CD4-positive, CD25-positive, alpha-beta regulatory T cell (primary cell): ENCODE measurements at places on chromosomes 11 and 22.

DNA sequence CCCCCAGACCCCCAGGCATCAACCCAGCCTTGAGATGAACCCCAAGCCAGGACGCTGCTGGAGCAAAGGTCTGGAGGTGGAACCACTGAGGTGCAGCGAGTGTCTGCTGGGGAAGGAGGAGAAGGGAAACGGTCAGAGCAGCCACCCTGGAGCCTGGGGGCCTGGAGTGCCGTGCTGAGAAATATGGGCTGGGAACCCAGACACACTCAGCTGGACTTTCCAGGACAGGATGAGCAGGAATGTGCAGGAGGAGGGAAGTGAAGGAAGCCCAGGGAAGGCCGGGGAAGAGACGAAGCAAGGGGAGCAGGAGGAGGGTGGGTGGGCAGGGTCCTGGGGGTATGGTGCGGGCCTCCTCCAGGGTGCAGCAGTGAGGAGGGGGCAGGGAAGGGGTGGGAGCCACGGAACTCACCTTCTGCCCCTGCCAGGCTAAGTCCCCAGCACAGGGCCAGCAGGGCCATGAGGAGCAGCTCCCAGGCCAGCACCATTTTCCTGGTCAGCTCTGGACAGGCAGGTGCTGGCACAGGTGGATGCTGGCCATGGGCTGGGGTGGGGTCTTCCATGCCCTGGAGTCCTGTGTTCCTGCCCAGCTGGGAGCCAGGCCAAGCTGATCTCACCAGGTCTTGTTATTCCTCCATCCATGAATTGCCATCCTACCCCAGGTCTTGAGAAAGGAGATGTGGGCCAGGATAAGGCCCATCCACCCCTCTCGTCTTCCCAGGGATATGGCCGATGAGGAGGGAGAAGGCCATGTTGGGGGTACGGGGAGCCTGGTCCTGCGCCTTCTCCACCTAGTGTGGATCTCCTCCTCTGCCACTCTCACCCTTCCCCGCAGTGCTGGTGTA is 40.0 kb downstream of the CSF2RB start:
- no peaks in the 10 kb centered on the region for H3K4me1 ChIP-seq
- no peaks in the 10 kb centered on the region for H3K27me3 ChIP-seq
- H3K36me3 ChIP-seq, result no peaks in the 10 kb centered on the region
- no peak overlapping the region for H3K27ac ChIP-seq
- no peak overlapping the region for H3K4me3 ChIP-seq

- no peaks in the 10 kb centered on the region for H3K4me1 ChIP-seq
- no peaks in the 10 kb centered on the region for H3K27me3 ChIP-seq
- H3K27ac ChIP-seq, result no peak overlapping the region
- DNase-seq, result no peak
Measured at GRCh38 chr11:8096575-8096974, 15.6 kb downstream of the TUB start.

- H3K27ac ChIP-seq, result no peak overlapping the region
- peaks cover 60% of the 10 kb centered on the region for H3K4me1 ChIP-seq
- H3K4me3 ChIP-seq, result no peak overlapping the region
- no peaks in the 10 kb centered on the region for H3K36me3 ChIP-seq
- DNase-seq, result no peak
Measured at GRCh38 chr11:122664188-122664587, 8.7 kb downstream of the UBASH3B start.

- H3K27ac ChIP-seq, result peak overlapping the region; percentile 80
- H3K4me1 ChIP-seq, result peaks cover 17% of the 10 kb centered on the region
- no peaks in the 10 kb centered on the region for H3K27me3 ChIP-seq
- no peak for DNase-seq
- H3K4me3 ChIP-seq, result peak overlapping the region; percentile 96
- H3K36me3 ChIP-seq, result no peaks in the 10 kb centered on the region
Measured at GRCh38 chr11:78138291-78138690, 1.1 kb downstream of the ALG8 start.

DNA sequence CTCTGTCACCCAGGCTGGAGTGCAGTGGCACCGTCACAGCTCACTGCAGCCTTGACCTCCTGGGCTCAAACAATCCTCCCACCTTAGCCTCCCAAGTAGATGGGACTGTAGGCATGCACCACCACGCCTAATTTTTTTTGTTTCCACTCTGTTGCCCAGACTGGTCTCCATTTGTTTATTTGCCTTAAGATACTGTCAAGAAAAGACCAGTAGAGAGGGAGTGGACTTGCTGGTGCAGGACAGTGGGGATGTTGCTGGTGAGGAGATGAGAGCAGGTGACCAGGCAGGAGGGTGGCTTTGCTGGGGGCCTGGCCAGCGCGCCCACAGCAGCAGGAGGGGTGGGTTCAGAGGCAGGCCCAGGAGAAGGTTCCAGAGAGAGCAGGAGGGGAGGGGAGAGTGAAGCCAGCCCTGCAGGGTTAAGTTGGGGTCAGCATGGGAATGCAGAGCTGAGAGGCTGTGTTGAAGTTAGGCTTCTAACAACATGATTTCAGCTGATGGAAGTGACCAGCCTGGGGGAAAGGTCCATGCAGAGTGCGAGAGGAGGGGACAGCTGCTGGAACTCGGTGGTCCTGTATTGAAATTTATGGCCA is 35.8 kb downstream of the NADSYN1 start:
- no peak overlapping the region for H3K4me3 ChIP-seq
- H3K4me1 ChIP-seq, result no peaks in the 10 kb centered on the region
- no peak for DNase-seq
- peaks cover 72% of the 10 kb centered on the region for H3K36me3 ChIP-seq
- H3K27ac ChIP-seq, result no peak overlapping the region

DNA sequence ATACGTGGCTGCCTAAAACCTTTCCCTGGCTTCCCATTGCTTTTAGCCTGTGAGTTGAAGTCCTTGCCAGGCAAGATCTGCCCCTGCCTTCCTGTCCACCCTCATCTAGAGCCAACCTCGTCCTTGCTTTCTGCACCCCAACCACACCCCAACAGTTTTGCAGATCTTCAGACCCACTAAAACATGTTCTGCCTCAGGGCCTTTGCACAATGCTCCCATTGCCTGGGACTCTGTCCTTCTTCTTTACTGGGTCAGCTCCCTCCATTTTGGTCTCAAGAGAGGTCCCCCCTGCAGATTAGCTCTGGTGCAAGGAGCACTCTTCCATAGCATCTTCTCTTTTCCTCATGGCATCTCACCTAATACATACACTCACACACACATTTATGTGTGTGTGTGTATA is 8.4 kb upstream of the ANAPC15 start:
- no peaks in the 10 kb centered on the region for H3K36me3 ChIP-seq
- no peaks in the 10 kb centered on the region for H3K4me1 ChIP-seq
- H3K4me3 ChIP-seq, result no peak overlapping the region

- no peak overlapping the region for H3K4me3 ChIP-seq
- no peaks in the 10 kb centered on the region for H3K36me3 ChIP-seq
- peaks cover 2% of the 10 kb centered on the region for H3K27me3 ChIP-seq
- no peak overlapping the region for H3K27ac ChIP-seq
Measured at GRCh38 chr11:35994421-35994820, 50.6 kb downstream of the LDLRAD3 start.

GRCh38 chr11:8768625-8769333 is 86.2 kb downstream of the RPL27A start:
- no peak overlapping the region for H3K27ac ChIP-seq
- H3K27me3 ChIP-seq, result peaks cover 3% of the 10 kb centered on the region
- no peaks in the 10 kb centered on the region for H3K4me1 ChIP-seq
- no peaks in the 10 kb centered on the region for H3K36me3 ChIP-seq

DNA sequence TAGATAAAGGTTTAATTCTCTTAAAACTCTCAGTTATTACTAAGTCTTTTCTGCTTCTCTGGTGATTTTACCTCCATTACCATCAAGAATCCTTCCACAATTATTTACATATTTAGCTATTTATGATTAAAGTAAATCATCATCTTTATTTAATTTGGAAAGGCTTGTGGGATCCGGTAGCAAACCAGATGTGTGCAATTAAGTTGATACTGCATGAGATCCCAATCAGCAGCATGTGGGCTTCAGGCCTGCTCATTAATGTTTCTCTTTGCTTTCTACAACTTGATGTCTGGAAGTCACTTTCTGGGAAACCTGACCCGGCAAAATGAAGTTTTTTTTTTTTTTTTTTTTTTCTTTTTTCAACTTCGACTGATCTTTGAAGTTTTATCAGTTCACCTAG is 558.4 kb upstream of the ANO5 start:
- no peak overlapping the region for H3K4me3 ChIP-seq
- no peak overlapping the region for H3K27ac ChIP-seq
- H3K27me3 ChIP-seq, result no peaks in the 10 kb centered on the region
- no peaks in the 10 kb centered on the region for H3K36me3 ChIP-seq
- H3K4me1 ChIP-seq, result no peaks in the 10 kb centered on the region

GRCh38 chr11:76107971-76108370 is 98.3 kb downstream of the WNT11 start:
- H3K4me1 ChIP-seq, result no peaks in the 10 kb centered on the region
- H3K27me3 ChIP-seq, result no peaks in the 10 kb centered on the region
- no peaks in the 10 kb centered on the region for H3K36me3 ChIP-seq
- DNase-seq, result no peak

DNA sequence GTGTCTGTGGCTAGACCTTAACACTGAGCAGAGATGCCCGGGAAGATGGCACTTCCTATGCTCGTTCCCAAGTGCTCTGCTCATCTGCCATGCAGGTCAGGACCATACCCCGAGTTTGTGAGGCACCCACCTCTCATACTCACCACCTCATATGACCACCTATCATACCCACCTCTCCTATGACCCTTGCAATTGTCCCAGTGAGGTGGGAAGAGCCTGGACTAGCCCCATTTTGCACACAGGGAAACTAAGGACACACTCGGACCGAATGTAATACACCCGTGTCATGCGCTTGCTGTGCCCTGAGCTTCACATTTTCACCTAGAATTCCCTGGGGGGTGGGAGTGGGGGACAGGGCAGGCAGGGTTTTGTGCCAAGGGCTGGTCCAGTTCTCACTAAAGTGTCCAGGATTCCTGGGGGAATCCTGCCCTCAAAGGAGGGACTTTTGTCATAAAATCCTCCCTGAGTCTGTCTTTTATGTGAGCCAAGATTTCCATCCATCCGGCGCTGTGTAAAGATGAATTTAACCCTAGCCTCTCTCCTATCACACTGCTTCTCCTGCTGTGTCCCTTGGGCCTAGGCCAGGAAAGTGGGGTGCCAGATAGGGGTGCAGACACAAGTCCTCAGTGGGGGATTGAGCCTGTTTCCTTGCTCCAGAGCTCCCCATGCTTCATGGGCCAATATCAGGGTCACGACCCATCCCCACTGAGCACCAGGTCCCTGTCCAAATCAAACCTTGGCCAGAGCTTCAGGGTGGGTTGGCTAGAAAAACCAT is 20.0 kb downstream of the TPBGL start:
- peak overlapping the region; percentile 34 for H3K27ac ChIP-seq
- H3K4me1 ChIP-seq, result peaks cover 32% of the 10 kb centered on the region
- peak overlapping the region; percentile 48 for H3K4me3 ChIP-seq
- DNase-seq, result no peak
- H3K36me3 ChIP-seq, result peaks cover 2% of the 10 kb centered on the region
- peaks cover 2% of the 10 kb centered on the region for H3K27me3 ChIP-seq

- no peak for DNase-seq
- H3K27ac ChIP-seq, result no peak overlapping the region
- H3K4me1 ChIP-seq, result peaks cover 70% of the 10 kb centered on the region
- H3K4me3 ChIP-seq, result no peak overlapping the region
- no peaks in the 10 kb centered on the region for H3K36me3 ChIP-seq
Measured at GRCh38 chr11:114178656-114179055, 117.5 kb upstream of the NNMT start.

- H3K4me1 ChIP-seq, result no peaks in the 10 kb centered on the region
- no peaks in the 10 kb centered on the region for H3K36me3 ChIP-seq
- no peak overlapping the region for H3K4me3 ChIP-seq
- no peak for DNase-seq
Measured at GRCh38 chr11:72652873-72653630, 21.2 kb downstream of the PDE2A start.

DNA sequence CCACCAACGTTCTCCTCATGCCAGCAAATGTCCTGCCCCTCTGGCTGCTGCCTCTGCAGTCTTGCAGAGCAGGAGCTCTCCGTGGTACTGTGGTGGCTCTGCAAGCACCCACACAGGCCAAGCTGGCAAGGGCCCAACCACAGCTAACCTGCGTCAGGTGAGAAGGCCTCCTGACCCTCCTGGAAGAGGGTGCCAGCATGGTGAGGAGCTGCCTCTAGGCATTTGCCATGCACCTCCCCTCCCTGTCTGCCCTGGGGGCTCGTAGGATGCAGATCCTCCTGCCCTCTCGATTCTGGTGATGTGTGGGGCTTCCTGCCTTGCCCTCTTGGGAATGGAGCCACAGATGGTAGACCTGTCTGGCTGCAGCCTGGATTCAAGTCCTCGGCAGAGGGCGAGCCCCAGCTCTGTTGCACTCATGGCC is 1408.8 kb downstream of the TBC1D22A start:
- H3K4me3 ChIP-seq, result no peak overlapping the region
- no peaks in the 10 kb centered on the region for H3K27me3 ChIP-seq
- DNase-seq, result no peak

DNA sequence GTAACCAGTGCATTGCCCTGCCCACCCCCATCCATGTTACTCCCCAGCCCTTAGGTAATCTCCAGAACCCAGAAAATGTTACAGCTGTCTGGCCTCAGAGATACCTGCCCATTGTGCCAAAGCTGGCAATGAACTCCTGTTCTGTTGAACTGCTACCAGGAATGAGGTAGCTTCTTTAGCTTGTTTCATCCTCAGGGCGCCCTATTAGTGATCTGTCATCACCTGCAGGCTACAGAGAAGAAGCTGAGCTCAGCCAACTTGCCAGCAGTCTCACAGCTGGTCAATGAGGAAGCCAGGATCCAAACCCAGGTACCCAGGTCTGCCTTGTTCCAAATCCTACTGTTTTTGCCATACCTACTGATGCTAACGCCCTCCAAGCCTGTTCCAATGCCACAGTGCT is 88.7 kb downstream of the GALNT18 start:
- no peak for DNase-seq
- no peak overlapping the region for H3K27ac ChIP-seq
- no peaks in the 10 kb centered on the region for H3K4me1 ChIP-seq
- no peak overlapping the region for H3K4me3 ChIP-seq

GRCh38 chr11:18408558-18409291 is 3.4 kb upstream of the LDHC start:
- H3K4me1 ChIP-seq, result peaks cover 6% of the 10 kb centered on the region
- no peaks in the 10 kb centered on the region for H3K27me3 ChIP-seq
- no peak overlapping the region for H3K27ac ChIP-seq
- peaks cover 45% of the 10 kb centered on the region for H3K36me3 ChIP-seq
- no peak for DNase-seq

- no peaks in the 10 kb centered on the region for H3K36me3 ChIP-seq
- H3K27me3 ChIP-seq, result peaks cover 3% of the 10 kb centered on the region
- H3K4me3 ChIP-seq, result no peak overlapping the region
- no peak overlapping the region for H3K27ac ChIP-seq
Measured at GRCh38 chr11:7050191-7050590, 29.9 kb downstream of the NLRP14 start.

- no peak overlapping the region for H3K4me3 ChIP-seq
- peaks cover 15% of the 10 kb centered on the region for H3K4me1 ChIP-seq
- no peaks in the 10 kb centered on the region for H3K27me3 ChIP-seq
- no peak for DNase-seq
Measured at GRCh38 chr22:37098976-37099591, 10.4 kb downstream of the TMPRSS6 start.

DNA sequence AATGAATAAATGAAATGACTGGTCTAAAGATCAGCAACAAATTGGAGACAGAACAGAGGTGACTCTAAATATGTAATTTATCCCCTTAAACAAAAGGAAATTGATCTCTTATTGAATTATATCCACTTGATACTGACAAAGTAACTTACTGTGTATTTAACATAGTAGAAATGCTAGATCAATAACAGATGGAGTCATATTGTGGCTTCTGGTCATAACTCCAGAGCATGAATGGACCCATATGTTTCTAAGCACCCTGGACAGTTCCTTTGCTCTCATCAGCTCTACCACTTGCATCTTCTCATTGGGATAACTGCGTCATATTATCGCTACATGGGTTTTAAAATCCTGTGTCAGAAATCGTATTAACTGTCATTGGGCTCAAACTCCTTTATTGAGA is 222.3 kb downstream of the ETS1 start:
- peak; percentile 36 for DNase-seq
- no peaks in the 10 kb centered on the region for H3K4me1 ChIP-seq
- no peak overlapping the region for H3K27ac ChIP-seq
- no peak overlapping the region for H3K4me3 ChIP-seq
- no peaks in the 10 kb centered on the region for H3K27me3 ChIP-seq
- no peaks in the 10 kb centered on the region for H3K36me3 ChIP-seq
